Stimulated activated CD8-positive, alpha-beta memory T cell treated with anti-CD3 and anti-CD28 coated beads, Interleukin-15, amount 100 ng/mL, for 1 hour (primary cell): ENCODE measurements at places on chromosomes 12 and 14.

DNA sequence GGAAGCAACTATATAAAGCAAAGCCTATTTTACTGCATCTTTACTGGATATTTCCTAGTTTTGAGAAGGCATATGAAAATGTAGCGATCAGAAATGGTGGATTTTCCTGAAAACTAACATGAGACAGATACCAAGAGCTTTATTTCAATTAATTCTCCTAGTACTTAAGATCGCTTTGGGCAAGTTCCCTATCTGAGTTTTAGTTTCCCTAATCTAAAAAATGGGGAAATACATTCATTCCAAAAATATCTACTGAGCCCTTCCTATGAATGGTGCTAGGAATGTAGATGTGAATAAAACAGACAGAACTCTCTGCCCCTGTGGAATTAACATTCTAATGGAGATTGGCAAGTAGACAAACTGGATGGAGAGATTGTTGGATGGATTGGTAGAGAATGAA, 8.4 kb downstream of the CATSPERB start:
- no peak for DNase-seq

GRCh38 chr12:54935235-54935951, 49.2 kb downstream of the TESPA1 start:
- DNase-seq = no peak

- DNase-seq = no peak
These were observed 172.8 kb downstream of the BTG1 start for GRCh38 chr12:91972896-91973295.

- DNase-seq = no peak
These were observed 841.1 kb downstream of the NRXN3 start for GRCh38 chr14:79011091-79011919.

GRCh38 chr12:6312529-6313325, 2.2 kb downstream of the PLEKHG6 start:
- no peak for DNase-seq

DNA sequence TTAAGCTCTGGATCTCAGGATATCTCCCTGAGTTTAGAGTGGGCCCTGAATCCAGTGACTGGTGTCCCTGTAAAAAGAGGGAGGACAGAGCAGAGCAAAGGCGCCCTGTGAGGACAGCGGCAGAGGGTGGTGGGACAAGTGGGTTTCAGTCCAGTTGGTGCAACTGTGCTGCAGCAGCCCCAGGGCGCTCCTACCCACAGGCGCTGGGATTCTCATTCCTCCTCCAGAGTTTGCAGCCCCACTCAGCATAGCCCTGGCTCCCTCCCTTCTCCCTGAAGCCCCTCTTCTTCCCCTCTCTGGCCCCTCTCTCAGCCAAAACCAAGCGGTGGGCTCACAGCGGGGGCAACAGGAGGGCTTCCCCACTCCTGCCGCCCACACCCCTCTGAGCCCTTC, 1.6 kb downstream of the TMEM179 start:
- DNase-seq = no peak

DNA sequence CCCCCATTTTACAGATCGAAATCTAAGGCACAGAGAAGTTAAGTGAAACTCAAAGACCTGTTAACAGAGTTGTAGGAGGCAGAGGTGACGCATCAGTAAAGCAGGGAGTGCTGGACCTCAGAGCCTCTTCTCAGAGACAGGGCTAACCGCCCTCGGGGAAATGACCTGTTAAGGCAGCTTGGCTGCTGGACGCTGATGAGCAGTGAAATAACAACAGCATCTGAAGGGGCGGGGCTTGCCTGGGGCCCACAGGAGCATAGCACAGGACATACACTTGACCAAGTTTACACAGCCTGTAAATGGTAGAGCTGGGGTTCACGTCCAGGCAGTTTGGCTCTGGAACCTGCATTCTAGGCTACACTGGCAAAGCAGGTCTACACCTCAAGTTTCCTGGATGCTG, 39.3 kb downstream of the LRTM2 start:
- no peak for DNase-seq

- DNase-seq = no peak
These were observed 313.9 kb downstream of the NRXN3 start for GRCh38 chr14:78484028-78484427.

DNA sequence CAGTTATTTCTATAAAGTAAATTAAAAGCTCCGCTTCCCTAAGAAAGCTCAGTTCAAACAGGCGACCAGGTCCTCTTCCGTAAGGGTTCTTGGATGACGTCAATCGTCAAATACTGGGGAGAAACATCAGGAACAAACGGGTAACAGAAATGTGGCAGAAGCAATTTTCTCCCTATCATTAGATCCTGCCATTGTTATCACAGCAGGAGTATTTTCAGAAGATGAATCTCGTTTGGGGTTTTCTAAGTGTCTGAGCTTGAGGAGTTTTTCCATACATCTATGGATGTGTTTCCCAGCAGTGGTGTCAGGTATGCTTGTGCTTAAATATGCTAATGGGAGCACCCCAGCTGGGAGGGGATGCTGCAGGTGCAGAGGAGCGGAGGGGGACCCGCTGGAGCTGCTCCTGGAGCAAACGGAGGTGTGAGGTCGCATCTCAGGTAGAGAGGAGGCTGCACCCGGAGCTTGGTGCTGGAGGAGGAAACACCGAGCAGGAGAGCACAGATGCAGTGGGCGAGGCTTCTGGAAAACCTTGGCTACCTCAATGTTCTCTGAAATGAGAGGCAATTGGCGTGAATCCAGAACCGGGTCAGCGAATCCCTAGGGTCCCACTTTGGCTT, 795.5 kb downstream of the AACS start:
- DNase-seq = no peak

DNA sequence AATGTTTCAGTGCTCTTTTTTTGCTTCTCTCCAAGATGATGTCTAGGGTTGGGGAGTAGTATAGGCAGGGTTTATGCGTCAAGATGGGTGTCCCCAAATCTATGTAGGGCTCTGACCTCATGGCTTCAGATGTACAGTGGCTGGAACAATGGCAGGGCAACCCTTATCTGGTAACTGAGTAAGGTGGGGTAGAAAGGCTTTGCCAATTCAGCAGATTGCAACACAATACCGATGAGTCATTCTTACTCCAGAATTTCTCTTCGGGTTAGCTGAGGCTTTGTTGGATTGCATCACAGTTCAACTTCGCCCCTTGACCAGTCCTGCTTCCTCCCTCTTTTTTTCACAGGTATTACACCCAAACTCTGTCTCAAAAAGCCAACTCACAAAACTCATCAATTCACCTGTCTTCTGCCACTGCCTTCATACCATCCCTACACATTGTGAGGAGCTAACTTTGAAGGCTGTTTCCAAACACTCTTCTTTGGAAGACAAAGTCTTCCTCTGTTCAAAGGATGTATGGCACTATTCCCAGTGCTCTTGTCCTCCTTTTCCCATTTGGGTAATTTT, 190.2 kb upstream of the CNOT2 start:
- no peak for DNase-seq

DNA sequence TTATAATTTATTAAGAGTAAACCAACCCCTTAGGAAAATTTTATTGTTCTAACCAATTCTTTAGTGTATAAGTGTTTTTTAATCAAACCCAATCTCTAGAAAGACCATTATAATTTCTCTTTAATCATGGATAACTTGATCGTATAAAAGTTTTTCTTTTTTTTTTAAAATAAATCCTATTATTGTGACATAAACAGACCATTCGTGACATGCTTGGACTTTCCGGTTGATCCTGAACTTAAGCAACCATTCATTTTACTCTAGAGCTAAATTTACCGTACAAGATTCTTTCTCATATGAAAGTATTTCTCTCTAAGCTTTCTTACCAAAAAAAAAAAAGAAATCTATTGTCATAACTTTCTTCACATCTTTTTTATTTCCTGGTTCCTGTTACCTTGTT, 32.6 kb upstream of the SLC38A4 start:
- no peak for DNase-seq

- DNase-seq = no peak
These were observed 18.9 kb upstream of the COCH start for GRCh38 chr14:30855345-30856037.

- DNase-seq = no peak
These were observed 6.0 kb upstream of the STK38L start for GRCh38 chr12:27237790-27238771.

DNA sequence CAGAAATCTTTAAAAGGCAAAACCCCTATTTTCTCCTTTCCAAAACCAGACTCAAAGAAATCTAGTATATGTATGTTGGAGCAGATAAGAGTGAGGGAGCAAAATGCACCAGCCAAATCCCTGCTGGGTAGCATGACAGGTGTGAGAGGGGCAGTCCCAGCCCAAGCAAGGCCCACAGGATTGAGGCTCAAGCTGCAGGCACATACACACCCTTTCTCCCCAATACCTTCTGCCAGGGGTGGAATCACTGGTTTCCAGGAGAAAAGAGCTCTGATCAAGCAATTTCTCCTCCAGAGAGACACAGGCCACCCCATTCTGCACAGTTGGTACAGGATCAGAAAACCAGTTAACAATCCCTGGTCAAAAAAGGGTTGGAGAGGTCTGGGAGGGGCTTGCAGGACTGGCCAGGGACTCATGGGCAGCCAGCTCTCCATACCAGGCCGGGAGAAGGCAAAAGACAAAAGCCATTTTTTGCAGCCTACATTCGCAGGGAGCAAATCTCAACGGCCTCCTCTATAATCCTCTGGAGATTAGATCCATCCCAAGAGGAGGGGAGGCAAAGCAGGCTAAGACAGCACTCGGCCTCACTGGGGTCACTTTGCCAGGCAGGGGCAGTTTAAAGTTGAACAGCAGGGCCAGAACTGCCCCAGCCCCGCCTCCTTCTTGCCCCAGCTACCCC, 2.1 kb downstream of the KMT2D start:
- DNase-seq = no peak

DNA sequence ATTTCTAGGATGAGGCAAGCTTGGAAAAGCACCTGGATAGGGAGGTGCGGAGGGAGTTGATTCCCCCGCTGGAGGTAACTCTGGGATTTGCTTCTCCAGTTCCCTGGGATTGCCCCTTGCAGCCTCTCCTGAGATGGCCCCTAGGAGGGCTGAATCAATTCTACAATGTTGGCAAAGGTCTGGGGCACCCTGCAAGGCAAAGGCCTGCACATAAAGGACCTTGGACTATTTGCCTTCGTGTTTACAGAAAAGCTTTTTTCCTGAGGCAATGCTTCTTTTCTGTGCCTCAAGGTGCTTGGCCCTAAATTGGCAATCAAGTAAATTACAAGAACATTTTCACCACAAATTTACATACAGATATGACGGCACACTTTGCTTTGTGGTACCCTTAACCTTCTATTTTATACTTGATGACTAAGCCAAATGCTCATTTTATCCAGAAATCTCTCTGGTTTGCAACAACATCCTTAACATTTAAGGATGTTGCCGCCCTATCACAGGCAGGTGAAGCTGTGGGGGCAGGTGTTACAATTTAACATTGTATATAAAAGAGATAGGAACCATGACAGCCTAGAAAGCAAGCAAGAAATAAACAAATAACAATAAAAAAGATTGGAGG, 40.3 kb downstream of the TIMELESS start:
- DNase-seq = no peak

DNA sequence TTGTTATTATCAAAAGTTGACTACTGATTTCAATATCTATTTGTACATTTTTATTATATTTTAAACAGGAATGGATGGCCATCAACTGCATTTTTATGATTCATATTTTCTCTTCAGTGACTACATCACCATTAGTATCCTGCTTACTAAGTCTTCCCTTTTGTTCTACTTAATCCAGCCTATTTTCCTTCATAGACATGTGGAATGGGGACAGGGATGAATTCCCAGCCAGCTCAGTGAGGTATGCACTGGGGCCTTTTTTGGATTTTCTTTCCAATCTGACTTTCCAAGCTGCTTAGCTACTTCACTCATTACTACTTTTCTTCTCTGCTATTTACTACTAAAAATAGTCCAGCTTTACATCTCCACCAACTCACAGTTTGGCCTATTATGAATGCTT, 38.4 kb downstream of the AKAP6 start:
- no peak for DNase-seq

DNA sequence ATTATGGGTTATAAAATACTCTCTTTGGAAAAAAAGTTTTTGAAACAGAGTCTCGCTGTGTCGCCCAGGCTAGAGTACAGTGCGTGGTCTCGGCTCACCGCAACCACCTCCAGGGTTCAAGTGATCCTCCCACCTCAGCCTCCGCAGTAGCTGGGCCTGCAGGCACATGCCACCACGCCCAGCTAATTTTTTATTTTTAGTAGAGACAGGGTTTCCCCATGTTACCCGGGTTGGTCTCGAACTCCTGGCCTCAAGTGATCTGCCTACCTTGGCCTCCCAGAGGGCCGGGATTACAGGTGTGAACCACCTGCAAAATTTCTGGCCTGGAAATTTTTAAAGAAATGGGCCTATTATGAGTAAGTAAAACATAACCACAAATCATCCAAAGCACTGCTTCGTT, 3.8 kb downstream of the USP15 start:
- DNase-seq = no peak

DNA sequence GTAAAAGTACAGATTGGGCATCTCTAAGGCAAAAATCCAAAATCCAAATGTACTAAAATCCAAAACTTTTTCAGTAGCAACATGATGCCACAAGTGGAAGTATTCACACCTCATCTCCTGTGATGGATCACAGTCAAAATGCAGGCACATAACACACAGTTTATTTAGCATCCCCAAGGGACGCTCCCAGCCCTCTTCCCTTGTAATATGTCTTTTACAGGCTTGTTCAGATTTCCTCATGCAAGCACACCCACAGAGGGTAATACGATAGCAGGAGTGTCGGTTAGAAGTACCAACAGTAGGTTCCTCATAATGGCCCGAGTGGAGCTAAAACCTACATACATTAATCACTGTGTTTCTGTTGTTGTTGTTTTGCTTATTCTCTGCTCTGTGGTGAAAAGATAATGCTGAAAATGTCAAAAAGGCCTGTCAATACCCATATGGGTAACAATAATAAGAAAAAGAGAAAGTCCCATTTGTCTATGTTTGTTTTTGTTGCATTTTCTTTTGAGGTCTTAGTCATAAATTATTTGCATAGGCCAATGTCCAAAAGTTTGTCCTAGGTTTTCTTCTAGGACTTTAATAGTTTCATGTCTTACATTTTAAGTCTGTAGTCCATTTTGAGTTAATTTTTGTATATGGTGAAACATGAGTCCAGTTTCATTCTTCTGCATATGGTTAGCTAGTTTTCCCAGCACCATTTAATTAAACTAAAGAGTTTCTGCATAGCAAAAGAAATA, 133.1 kb downstream of the LRIG3 start:
- DNase-seq = no peak

DNA sequence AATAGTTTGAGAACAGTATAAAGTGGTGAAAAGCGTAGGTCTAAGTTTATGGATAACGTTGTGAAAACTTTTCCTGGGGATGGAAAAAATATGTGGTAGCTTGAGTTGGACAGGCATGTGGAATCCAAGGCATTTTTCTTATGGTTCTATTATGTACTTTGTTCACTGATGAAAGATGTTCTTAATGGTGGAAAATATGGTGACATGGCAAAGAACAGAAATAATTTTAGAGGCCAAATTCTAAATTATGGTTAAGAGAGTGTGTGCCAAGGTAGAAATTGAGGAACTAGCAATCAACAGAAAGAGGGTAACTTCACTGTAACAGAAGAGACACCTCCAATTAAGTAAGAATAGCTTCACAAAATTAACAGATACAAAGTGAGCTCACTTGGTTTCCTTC, 427.8 kb downstream of the SLC6A15 start:
- DNase-seq = no peak

- no peak for DNase-seq
These were observed 10.3 kb downstream of the WASHC3 start for GRCh38 chr12:102051431-102051965.

- no peak for DNase-seq
These were observed 49.4 kb downstream of the MOK start for GRCh38 chr14:102255401-102256190.

- no peak for DNase-seq
These were observed 294.3 kb upstream of the RTL1 start for GRCh38 chr14:101197595-101198397.
